Stimulated activated CD8-positive, alpha-beta memory T cell treated with anti-CD3 and anti-CD28 coated beads, Interleukin-2, amount 100 ng/mL, for 48 hours (primary cell): ENCODE measurements at places on chromosomes 3 and 15.

DNA sequence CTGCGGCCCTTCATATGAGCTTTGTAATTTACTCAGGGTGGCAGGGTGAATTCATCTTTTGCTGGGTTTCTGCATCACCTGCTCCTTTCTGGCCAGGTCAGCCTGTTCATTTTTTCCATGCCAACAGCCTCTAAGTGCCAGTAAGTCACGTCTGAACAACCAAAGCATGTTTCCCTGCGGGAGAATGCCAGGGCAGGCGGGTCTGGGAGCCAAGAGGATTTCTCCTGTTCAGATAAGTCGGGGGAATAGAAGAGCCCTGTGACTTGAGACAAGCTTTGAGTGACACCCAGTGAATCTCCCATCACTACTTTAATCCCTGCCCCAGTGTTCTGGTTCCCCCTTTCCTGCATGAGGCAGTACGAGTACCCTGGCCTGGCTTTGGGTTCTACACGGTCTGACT is 153.1 kb downstream of the PGPEP1L start:
- no peak for DNase-seq

DNA sequence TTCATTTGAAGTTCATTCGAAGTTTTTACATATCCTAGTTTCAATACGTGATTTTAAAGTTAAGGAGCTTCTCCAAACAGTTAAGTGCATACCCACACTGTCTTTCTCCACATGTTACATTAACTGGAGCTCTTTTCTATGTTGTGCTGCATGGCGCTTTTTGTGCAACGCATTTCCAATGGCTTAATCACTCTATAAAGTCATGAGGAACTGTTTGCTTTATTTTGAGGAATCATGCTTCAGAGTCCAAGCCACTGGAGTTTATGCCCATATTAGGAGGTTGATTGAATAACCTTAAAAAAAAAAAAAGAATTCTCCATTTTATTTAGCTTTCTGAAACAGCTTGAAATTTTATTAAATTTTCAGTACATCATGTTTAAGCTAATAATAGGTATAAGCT is 109.4 kb upstream of the MBNL1 start:
- DNase-seq, result no peak

GRCh38 chr3:141294301-141294700 is 62.7 kb downstream of the PXYLP1 start:
- DNase-seq, result no peak

- no peak for DNase-seq
These were observed 85.7 kb downstream of the TBL1XR1 start for GRCh38 chr3:177111541-177111949.

GRCh38 chr3:171741377-171741776 is 68.9 kb downstream of the PLD1 start:
- DNase-seq, result no peak

- DNase-seq, result no peak
These were observed 85.9 kb upstream of the HACD2 start for GRCh38 chr3:123670743-123671142.

DNA sequence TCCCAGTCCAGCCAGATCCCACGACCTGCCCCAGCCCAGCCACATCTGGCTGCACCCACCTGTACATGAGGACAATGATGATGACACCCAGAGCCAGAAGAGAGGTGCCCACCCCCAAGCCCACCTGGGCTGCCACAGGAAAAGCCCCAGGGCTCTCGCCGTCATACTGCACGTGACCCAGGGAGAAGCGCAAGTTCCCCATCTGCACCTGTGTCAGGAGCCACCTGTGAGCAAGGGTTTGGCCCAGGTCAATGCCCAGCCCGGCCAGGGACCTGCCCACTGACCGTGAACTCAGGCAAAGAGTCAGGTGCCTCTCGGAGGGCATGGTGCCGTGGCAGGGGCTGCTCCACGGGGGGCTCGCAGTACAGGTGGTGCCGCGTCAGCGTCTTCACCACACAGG is 16.3 kb downstream of the PLXNB1 start:
- no peak for DNase-seq

- peak; percentile 30 for DNase-seq
These were observed 734 bp downstream of the TBL1XR1 start for GRCh38 chr3:177196456-177197040.

DNA sequence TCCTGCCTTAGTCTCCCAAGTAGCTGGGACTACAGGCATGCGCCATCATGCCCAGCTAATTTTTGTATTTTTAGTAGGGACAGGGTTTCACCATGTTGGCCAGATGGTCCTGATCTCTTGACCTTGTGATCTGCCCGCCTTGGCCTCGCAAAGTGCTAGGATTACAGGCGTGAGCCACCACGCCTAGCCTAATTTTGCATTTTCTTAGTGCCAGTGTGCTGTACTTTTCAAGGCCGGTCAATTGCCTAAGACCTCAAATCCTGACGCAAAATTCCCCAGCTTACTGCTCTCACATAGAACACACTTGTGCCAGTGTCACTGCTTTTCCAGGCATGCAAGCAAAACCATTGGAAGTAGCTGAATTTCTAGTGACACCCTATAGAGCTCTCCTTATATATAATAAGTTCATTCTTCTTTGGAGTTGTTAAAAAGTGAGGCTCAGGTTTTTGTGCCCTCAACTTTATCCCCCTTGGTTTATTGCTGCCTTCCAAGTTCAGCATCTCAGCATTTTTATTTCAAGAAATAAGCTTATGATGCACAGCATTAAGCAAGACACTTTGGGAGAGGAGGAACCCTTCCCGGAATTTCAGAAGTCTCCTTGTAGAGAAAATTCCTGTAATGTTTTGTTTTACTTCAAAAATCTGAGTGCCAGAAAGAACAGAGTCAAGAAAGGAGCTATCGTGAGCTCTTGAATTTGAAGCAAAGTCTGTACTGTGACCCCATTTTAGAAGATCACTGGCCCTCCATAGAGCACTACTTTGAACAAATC is 93.2 kb downstream of the FILIP1L start:
- DNase-seq, result no peak

DNA sequence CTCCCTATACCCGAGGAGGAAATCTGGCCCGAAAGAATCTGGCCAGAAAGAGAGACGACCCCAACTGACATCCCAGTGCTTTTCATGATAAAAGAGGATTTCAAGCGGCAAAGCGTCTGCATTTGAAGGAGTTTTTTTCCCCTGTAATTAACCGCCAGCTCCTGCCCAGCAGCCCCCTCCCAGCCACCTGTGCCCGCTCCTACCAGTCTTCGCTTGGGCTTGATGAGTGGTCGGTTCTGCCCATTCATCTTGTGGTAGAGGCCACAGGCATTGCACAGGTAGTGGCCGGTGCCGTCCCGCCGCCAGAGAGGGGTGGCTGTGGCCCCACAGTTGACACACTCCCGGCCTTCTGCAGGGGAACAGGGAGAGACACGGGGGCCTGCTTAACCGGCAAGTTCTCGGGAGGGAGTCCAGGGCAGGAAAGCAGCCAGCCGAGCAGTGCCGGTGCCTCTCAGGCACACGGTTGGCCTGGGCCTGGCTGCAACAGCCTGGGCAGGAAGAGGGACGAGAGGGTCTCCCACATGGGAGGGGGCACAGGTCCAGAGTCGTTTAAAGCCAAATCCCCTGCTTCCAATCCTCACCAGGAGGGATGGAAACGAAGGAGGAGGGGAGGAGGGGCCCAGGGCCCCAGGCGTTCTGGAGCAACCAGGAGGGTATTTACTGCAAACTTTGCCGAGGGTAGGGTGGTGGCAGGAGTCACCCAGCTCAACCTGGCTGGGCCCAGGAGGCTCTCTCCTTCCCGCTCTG is 9.2 kb downstream of the GATA2 start:
- no peak for DNase-seq

GRCh38 chr15:91849749-91850161 is 3.8 kb upstream of the SLCO3A1 start:
- no peak for DNase-seq

GRCh38 chr3:4981665-4982494 is 2.6 kb downstream of the BHLHE40 start:
- no peak for DNase-seq

DNA sequence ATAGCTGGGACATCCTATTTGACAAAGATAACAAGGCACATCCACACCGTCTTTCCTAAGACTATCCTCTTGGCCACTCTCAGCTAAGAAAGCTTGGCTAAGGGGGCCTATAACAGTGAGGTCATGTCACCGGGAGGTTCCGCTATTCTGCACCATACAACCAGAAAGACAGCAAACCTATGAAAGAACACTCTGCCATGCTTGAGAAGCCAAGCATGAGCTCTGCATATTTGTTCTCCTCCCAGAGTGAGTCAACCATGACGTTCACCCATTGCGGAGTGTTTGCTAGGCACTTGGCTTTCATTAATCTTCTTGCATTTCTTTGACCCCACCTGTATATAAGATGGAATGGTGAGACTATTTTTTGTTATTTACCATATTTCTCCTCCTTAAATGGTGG is 141.2 kb downstream of the GMNC start:
- no peak for DNase-seq

DNA sequence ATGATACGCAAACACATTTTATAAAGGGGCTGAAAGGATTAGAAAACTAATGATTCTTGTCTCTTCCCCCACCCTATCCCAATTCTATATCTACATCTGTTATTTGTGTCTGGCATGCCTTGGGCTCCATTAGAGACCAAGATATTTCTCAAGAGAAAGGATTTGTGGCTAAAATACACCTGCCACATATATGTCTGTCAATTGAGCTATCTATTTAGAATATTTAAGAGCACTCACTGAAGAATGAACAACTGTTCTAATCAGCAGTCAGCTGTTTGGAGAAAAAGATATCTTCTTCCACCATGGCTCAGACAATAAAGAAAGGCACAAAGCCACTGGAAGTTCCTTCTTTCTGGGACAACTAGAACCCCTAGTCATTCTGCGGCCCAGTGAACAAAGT is 61.7 kb upstream of the LRRN1 start:
- no peak for DNase-seq

GRCh38 chr3:193662757-193663322 is 69.8 kb downstream of the OPA1 start:
- no peak for DNase-seq

DNA sequence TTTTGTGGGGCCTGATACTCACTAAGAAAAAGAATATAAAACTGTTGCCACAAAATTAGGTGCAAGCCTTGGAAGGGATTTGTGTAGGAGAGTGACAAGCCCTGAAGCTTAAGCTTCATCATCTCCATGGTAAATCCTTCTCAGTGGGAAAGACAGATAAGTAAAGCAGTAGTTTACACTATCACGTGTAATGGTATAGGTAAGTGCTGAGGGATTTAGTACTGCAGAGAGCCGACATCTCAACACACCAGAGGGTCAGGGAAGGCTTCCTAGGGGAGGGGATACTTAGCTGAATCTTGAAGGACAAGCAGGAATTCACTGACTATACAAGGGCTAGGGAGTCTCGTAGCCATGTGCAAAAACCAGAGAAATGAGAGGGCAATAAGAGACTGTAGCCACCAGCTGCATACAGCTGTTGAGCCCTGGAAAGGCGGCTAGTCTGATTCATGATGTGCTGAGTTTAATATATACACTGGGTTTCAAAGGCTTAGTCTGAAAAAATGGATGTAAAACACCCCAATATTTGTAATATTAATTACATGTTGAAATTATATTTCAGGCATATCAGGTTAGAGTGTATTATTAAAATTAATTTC is 11.1 kb downstream of the SLC24A1 start:
- DNase-seq, result no peak

- DNase-seq, result no peak
These were observed 87.6 kb downstream of the SUCNR1 start for GRCh38 chr3:151960961-151961580.

DNA sequence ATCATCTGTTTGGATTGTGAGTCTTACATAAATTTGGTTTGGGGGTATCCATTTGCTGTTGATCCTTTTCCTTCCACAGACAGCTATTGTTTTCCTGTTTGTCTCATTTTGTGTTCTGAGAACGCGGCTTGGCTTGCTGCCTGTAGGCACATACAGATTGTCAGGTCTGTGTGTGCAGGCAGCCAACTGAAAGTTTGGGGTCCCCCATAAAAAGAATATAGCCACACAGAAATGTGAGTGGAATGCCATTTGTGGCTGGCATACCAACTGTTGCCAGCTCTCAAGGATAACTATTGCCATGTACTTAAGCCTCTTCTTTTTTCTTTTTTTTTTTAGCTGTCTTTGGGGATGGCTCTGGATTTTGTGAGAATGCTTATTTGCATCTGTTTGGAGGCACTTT is 1308.0 kb downstream of the ROBO1 start:
- no peak for DNase-seq

- no peak for DNase-seq
These were observed 239.4 kb downstream of the RORA start for GRCh38 chr15:60989696-60990095.

DNA sequence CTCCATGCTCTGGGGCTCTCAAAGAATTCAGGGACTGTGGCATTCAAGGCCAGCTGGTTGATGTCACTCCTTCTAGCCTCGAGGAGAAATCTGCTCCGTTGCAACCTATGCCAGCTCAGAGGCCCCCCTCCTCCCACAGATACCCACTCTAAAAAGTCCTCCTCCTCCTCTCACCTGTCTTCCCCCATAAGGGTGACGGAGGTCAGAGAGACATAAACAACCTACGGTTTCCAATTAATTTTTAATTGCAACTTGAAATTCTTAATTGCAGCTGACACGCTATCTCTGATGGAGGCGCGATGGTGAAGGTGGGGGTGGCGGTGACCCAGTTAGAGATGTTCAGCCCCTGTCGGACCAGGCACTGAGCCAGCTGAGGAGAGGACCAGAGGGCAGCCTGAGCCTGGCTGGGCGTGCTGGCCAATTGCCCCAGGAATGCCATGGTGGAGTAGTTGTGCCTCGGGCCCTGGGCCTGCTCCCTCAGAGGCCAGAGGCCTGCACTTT is 43.2 kb upstream of the INSYN1 start:
- DNase-seq, result no peak

GRCh38 chr3:30982416-30983075 is 88.1 kb upstream of the GADL1 start:
- DNase-seq, result no peak

DNA sequence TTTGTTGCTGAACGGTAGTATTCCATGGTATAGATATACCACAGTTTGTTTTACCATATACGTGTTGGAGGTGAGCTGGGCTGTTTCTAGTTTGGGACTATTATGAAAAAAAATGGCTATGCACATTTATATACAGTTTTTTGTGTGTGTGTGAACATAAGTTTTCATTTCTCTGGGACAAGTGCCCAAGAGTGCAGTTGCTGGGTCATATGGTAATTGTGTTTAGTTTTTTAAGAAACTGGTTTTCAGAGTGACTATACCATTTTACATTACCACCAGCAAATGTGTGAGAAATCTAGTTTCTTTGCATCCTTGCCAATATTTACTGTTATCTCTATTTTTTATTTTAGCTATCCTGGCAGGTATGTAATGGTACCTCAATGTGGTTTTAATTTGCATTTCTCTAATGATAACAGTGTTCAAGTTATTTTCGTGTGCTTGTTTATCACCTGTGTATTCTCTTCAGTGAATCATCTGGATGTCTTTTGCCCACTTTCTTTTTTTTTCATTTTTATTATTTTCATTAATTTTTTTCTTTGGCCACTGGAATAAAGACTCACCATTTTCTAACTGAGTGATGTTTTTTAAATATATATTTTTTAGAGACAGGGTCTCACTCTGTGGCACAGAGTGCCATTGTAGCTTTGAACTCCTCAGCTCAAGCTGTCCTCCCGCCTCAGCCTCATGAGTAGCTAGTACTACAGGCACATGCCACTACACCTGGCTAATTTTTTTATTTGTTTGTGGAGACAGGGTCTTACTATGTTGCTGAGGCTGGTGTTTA is 75.3 kb downstream of the ZNF609 start:
- DNase-seq, result no peak
